ENCODE measurements at places on chromosomes 5 and 9. TPM values are rescaled to one million over a fixed set of nuclear protein-coding genes. Genes with fewer than 3 reads are reported as not detected.

DNA sequence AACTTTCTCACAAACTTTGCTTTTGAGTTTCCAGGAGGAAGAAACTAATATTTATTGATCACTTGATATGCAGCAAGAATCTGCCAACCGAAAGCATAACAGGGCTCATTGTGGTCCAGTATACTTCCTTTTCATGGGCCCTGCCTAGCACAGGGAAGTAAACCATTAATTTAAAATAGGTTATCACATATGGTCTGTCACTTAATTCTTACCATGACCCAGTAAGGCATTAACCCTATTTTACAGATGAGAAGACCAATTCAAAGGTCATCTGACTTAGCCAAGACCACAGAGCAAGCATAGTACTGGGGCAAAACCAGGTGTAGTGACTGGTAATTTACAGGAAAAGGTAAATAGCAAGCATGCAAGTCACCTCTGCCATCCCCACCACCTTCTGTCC is 336.9 kb upstream of the DMAC1 start:
- no peak for DNase-seq
- H3K27ac ChIP-seq = no peak overlapping the region
- no peaks in the 10 kb centered on the region for H3K27me3 ChIP-seq
- H3K36me3 ChIP-seq = no peaks in the 10 kb centered on the region
- H3K4me1 ChIP-seq = no peaks in the 10 kb centered on the region

GRCh38 chr5:129820-130219 is 37.9 kb downstream of the PLEKHG4B start:
- H3K4me3 ChIP-seq = no peak overlapping the region
- H3K4me1 ChIP-seq = no peaks in the 10 kb centered on the region
- H3K36me3 ChIP-seq = no peaks in the 10 kb centered on the region

- H3K27me3 ChIP-seq = peaks cover 11% of the 10 kb centered on the region
- H3K4me1 ChIP-seq = no peaks in the 10 kb centered on the region
- no peaks in the 10 kb centered on the region for H3K36me3 ChIP-seq
- H3K27ac ChIP-seq = no peak overlapping the region
- H3K4me3 ChIP-seq = no peak overlapping the region
- no peak for DNase-seq
Observed at GRCh38 chr9:93321220-93321610, 130.3 kb upstream of the FAM120A start.

GRCh38 chr5:43078956-43079355 is 38.8 kb upstream of the ANXA2R start:
- peaks cover 8% of the 10 kb centered on the region for H3K4me1 ChIP-seq
- H3K36me3 ChIP-seq = peaks cover 38% of the 10 kb centered on the region
- no peaks in the 10 kb centered on the region for H3K27me3 ChIP-seq
- DNase-seq = no peak

GRCh38 chr5:113447498-113448050 is 12.8 kb upstream of the TSSK1B start:
- no peaks in the 10 kb centered on the region for H3K27me3 ChIP-seq
- H3K4me3 ChIP-seq = no peak overlapping the region
- H3K36me3 ChIP-seq = no peaks in the 10 kb centered on the region
- H3K27ac ChIP-seq = no peak overlapping the region
- H3K4me1 ChIP-seq = no peaks in the 10 kb centered on the region
- peak; percentile 74 for DNase-seq

DNA sequence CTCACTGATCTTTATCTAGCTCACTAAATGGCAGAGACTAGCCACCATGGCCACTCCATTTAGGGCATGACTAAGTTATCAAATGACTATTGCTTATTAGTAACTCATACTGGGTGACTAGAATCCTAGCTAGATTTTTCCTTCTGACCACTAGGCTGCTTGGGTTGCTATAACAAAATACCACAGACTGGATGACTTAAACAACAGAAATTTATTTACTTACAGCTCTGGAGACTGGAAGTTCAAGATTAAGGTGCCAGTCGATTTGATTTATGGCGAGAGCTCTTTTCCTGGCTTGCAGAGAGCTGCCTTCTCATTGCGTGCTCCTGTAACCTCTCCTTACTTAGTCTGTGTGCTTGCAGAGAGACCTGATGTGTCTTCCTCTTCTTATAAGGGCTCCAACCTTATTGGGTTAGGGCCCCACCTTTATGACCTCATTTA is 55.0 kb upstream of the APC start:
- no peak overlapping the region for H3K27ac ChIP-seq
- no peaks in the 10 kb centered on the region for H3K27me3 ChIP-seq
- DNase-seq = no peak
- no peaks in the 10 kb centered on the region for H3K36me3 ChIP-seq
- H3K4me1 ChIP-seq = no peaks in the 10 kb centered on the region
- no peak overlapping the region for H3K4me3 ChIP-seq

DNA sequence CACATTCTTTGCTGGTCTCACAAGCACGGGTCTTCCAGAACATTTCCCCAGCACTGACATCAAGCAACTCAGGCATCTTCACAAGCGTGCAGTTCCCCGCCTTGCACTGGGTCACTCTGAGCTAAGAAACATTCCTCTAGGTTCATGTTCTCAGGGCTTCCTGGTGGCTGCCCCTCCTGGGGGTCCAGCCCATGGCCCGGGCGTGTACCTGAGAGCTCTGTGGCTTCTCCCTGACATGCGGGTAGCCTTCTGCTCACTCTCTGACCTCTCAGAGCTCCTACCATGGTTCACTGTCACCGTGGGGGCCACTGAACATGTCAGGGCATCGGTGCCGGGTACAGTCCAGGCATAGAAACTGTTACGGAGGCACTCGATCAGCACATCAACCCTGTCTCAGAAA is 87.5 kb downstream of the OLFM1 start:
- H3K27me3 ChIP-seq = peaks cover 42% of the 10 kb centered on the region
- no peak overlapping the region for H3K27ac ChIP-seq
- H3K36me3 ChIP-seq = no peaks in the 10 kb centered on the region
- no peak for DNase-seq

GRCh38 chr5:82806513-82806912 is 270.7 kb downstream of the TMEM167A start:
- no peaks in the 10 kb centered on the region for H3K4me1 ChIP-seq
- no peak for DNase-seq
- H3K27me3 ChIP-seq = no peaks in the 10 kb centered on the region
- H3K36me3 ChIP-seq = no peaks in the 10 kb centered on the region
- no peak overlapping the region for H3K4me3 ChIP-seq

DNA sequence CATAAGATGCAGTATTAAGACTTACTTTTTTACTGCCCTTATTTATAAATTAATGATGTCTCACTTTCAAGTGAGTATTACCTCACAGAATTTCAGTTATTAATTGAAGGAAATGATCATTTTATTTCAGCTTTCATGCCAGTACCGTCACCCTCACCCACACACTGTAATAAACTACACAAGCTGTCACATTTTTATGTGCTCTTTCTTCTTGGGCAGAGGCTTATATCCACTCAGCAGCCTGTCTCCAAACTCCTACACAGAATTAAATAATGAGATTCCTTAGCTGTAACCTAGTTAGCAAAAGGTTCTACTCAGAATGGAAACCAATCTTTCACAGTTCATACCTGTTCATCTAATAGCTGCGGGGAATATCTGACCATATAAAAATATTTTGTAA is 1915.8 kb upstream of the CDH6 start:
- no peaks in the 10 kb centered on the region for H3K27me3 ChIP-seq
- H3K4me1 ChIP-seq = no peaks in the 10 kb centered on the region
- no peaks in the 10 kb centered on the region for H3K36me3 ChIP-seq
- no peak overlapping the region for H3K4me3 ChIP-seq

GRCh38 chr5:126811515-126812198 is 34.7 kb downstream of the LMNB1 start:
- H3K27me3 ChIP-seq = no peaks in the 10 kb centered on the region
- H3K36me3 ChIP-seq = peaks cover 13% of the 10 kb centered on the region
- no peaks in the 10 kb centered on the region for H3K4me1 ChIP-seq
- DNase-seq = peak; percentile 8
- H3K27ac ChIP-seq = no peak overlapping the region

DNA sequence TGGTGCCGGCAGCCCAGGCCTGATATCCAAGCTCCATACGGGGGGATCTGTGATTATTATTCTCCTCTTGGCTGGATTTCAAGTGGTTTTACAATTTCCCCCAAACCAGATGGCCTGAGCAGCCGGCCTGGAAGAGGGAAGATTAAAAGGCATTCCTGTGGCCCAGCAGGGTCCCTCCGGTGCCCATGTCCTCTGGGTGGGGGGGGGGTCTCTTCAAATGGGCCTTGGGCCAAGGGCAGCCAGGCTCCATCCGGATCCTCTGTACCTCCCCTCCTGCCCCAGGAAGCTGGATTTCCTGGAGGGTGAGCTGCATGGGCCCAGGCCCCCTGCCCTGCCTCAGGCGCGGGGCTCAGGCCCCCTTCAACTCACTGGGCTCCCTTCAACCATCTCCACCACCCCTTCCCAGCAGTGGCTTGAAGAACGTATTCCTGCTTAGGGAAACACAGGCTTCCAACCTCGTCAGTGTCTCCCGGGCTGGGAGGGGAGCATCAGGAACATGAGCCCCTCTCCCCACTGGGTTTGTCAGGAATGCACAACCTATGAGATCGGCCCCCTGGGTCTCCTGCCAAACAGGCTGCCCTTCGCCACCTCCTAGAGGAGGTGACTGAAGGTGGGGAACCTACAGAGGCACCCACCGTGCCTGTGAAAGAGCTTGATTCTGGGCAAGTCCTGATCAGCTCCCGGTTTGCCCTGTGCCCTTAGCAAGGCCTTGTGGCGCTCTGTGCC is 62.9 kb upstream of the ORM1 start:
- no peak overlapping the region for H3K27ac ChIP-seq
- no peak for DNase-seq
- no peak overlapping the region for H3K4me3 ChIP-seq
- H3K36me3 ChIP-seq = no peaks in the 10 kb centered on the region
- no peaks in the 10 kb centered on the region for H3K27me3 ChIP-seq

DNA sequence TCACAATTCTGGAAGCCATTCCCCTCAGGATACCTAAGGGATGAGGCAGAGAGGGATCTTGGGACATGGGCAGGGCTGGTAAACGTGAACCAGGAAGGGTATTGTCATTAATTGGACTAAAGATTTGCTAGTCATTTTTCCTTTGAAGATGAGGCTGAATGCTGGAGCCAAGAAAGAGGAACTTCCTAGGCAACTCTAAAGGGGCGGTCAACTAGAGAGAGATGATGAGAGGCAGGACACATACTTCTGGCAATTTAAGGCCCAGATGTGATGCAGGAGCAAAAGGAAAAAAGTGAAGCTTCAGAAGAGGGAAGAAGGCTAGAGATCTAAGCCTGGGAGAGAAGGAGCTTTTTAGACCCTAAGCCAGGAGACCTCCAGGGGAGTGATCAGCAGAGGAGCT is 5.6 kb downstream of the GBA2 start:
- peaks cover 56% of the 10 kb centered on the region for H3K4me1 ChIP-seq
- H3K36me3 ChIP-seq = peaks cover 64% of the 10 kb centered on the region
- DNase-seq = no peak
- H3K27me3 ChIP-seq = no peaks in the 10 kb centered on the region
- H3K4me3 ChIP-seq = no peak overlapping the region

DNA sequence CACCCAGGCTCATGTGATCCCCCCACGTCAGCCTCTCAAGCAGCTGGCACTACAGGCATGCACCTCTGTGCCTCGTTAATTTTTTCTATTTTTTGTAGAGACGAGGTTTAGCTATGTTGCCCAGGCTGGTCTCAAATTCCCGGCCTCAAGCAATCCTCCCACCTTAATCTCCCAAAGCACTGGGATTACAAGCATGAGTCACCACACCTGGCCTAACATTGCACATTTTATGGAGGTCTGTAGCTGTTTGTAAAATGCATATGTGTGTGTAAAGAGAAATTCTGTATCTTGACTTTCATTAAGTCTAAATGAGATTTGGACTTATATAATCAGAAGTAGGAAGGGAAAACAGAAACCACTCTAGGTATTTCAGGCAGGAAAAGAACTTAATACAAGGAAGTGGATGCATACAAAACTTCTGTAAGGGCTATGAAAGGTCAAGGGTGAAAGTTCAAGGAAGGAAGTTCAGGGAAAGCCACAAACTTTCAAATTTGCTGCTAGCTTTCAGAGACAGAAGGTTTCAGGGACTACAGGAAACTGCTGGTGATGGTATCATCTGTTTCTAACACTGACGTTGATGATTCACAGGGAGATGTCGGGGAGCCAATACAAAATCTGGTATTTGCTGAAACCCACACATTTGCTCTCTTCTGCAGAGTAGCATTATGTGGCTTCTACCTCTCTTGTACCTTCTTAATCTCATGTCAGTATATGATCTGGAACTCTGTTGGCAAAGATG is 209.4 kb downstream of the PIK3R1 start:
- no peak for DNase-seq
- H3K36me3 ChIP-seq = no peaks in the 10 kb centered on the region
- peaks cover 1% of the 10 kb centered on the region for H3K4me1 ChIP-seq
- H3K27me3 ChIP-seq = no peaks in the 10 kb centered on the region
- no peak overlapping the region for H3K27ac ChIP-seq

- DNase-seq = no peak
- H3K36me3 ChIP-seq = no peaks in the 10 kb centered on the region
- H3K4me1 ChIP-seq = no peaks in the 10 kb centered on the region
- no peaks in the 10 kb centered on the region for H3K27me3 ChIP-seq
- no peak overlapping the region for H3K4me3 ChIP-seq
Observed at GRCh38 chr5:78659114-78659513, 10.5 kb upstream of the LHFPL2 start.

- H3K27me3 ChIP-seq = no peaks in the 10 kb centered on the region
- no peaks in the 10 kb centered on the region for H3K36me3 ChIP-seq
- no peak overlapping the region for H3K27ac ChIP-seq
Observed at GRCh38 chr9:22079873-22080341, 70.8 kb upstream of the CDKN2B start.

GRCh38 chr5:68405784-68406743 is 190.5 kb downstream of the PIK3R1 start:
- H3K27ac ChIP-seq = peak overlapping the region; percentile 28
- no peaks in the 10 kb centered on the region for H3K27me3 ChIP-seq
- no peaks in the 10 kb centered on the region for H3K4me1 ChIP-seq
- no peak for DNase-seq
- no peaks in the 10 kb centered on the region for H3K36me3 ChIP-seq
- H3K4me3 ChIP-seq = no peak overlapping the region

Gene AK8
- total RNA-seq = not detected

Gene MCTP1
- total RNA-seq = 23.7 TPM

Gene FAM221B
- not detected for total RNA-seq

Gene FOXD4
- total RNA-seq = not detected

Gene CCNO
- total RNA-seq = 3.8 TPM

Gene FOXB2
- total RNA-seq = not detected

Gene PCDHA9
- total RNA-seq = 3.3 TPM

Gene OBP2B
- total RNA-seq = not detected

Gene SGCD
- total RNA-seq = 3.5 TPM

Gene STARD4
- 45.5 TPM for total RNA-seq

Gene BHMT2
- total RNA-seq = 1.4 TPM
